Thymus (tissue), 14 donors: ENCODE measurements at places on chromosomes 7 and 10. TPM values are rescaled to one million over a fixed set of nuclear protein-coding genes. Genes with fewer than 3 reads are reported as not detected.

- DNase-seq, result no peak
Observed at GRCh38 chr10:120691625-120692024, 159.5 kb upstream of the WDR11 start.

GRCh38 chr10:132395704-132396493 lies 1.1 kb upstream of the PWWP2B start:
- no peak for DNase-seq

DNA sequence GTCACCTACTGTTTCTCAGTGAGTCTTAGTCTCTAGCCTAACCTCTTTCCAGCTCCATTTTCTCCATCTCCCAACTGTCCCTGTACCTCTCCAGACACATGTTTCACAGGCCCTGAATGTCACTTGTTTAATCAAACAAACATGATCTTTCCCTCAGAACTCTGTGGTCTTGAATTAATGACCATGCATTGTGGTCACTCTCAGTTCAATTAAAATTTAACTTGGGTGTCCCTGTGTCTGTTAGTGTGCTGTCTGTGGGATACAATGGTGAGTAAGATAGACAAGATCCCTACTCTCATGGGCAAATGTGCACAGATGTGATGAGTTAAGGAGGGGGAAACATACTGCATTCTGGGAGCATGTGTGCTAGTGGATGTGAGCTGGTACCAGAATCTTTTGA lies 65.0 kb downstream of the RBM33 start:
- no peak for DNase-seq

CDC123 gene
- total RNA-seq, result 122 TPM

DNA sequence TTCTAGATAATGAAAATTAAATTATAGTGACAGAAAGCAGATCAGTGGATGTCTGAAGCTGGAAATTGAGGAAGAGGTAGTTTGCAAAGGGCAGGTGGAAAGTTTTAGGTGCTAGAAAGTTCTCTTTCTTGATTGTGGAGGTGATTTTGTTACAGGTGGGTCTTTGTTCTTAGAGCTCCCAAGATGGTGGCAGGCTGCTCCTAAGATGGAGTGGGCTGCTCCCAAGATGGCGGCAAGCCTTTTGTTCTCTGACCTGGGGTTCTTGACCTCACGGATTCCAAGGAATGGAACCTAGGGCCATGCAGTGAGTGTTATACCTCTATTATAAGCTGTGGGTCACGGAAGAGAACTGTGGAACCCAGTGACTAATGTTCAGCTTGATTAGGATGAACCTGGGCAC lies 32.5 kb downstream of the SUGCT start:
- DNase-seq, result no peak

GRCh38 chr7:131501930-131502685 lies 54.3 kb downstream of the PODXL start:
- DNase-seq, result no peak

DNA sequence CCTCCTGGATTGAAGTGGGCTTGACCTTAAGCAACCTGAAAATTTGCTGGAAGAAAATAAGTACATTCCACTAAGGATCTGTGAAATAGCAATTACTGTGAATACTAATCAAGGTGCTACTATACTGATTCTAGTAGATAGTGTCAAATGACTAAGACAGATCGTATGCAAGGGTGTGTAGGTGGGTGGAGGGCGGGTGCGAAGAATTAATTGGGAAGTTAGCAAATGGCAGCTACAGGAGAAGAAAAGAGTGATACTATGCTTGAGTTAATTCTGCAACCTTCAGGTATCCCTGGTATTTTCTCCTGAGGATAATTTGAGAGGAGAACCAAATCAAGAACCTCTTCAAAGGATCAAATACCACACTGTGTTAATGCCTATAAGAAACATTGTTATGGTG lies 501.9 kb downstream of the INHBA start:
- no peak for DNase-seq

GRCh38 chr10:121185816-121186455 lies 334.8 kb downstream of the WDR11 start:
- no peak for DNase-seq
